Astrocyte of the cerebellum (primary cell): ENCODE measurements at places on chromosomes 11 and 22.

DNA sequence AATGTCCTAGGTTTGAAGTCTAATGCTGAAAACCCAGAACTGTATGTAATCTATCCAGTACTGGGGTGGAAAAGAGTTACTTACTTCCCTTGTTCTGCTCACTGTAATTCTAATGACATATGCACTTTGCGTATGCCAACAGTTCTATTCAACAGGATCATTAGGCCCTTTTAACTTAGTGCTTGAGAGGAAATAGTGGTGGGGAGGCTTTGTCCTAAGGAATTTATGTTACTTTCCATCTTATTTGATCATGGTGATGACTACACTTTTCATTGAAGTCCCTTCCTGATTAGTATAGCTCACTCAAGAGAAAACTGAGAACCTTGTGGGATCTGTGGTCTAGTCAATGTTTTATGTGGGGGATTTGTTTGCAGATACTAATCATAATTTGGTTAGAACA lies 348.2 kb downstream of the GUCY1A2 start:
- peak; percentile 57 for DNase-seq

- DNase-seq: no peak
Measured at GRCh38 chr11:3836903-3837302, 3.9 kb downstream of the RHOG start.

DNA sequence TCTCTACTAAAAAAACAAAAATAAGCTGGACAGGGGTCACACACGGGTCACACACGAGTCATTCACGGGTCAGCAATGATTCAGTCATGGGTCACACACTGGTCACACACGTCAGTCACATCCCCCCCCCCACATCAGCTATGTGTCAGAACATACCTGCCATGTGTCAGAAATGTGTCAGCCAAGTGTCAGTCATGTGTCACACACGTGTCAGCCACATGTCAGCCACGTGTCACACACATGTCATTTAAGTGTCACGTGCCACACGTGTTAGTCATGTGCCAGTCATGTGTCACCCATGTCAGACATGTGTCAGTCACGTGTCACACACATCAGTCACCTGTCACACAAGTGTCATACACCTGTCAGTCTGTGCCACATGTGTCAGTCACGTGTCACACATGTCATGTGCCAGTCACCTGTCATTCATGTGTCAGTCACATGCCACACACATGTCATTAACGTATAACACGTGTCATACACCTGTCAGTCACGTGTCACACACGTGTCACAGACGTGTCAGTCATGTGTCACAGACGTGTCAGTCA lies 28.7 kb upstream of the MMP20 start:
- no peak for DNase-seq

DNA sequence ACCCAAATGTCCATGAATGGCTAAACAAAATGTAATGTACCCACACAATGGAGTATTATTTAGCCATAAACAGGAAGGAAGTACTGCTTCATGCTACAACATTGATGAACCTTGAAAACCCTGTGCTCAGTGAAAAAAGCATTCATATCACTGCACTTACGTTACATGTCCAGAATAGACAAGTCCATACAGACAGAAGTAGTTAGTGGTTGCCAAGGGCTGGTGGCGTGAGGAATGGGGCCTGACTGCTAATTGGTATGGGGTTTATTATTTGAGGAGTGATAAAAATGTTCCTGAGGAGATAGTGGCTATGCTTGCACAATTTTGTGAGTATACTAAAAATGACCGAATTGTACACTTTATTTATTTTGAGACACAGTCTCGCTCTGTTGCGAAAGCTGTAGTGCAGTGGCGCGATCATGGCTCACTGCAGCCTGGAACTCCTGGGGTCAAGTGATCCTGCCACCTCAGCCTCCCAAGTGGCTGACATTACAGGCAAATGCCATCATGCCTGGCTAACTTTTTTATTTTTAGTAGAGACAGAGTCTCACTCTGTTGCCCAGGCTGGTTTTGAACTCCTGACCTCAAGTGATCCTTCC lies 7.7 kb upstream of the SYVN1 start:
- DNase-seq: no peak

- DNase-seq: no peak
Measured at GRCh38 chr11:10485646-10486045, 30.6 kb downstream of the AMPD3 start.

GRCh38 chr11:116694349-116694725 lies 78.5 kb downstream of the BUD13 start:
- no peak for DNase-seq

- DNase-seq: no peak
Measured at GRCh38 chr11:12543596-12544415, 130.4 kb upstream of the TEAD1 start.

DNA sequence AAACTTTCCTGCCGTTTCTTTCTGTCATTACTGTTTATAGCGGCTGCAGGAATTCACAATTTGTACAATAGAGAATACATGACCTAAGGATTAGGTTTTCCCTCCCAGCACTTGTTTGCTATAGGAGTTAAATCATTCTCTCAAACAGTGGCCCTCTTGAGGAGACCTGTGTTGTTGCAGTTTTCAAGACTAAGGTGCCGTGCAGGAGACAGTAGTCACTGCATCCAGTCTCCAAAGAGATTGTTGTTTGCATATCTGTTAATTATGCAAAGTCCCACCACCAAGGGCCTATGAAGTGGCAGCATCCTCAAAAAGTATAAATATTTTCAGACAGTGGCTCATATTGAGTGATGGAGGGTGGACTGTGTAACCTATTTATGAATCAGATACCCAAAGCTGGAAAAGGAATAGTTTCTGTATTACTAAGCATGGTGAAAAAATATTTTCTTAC lies 2.3 kb downstream of the PRSS23 start:
- peak; percentile 26 for DNase-seq

DNA sequence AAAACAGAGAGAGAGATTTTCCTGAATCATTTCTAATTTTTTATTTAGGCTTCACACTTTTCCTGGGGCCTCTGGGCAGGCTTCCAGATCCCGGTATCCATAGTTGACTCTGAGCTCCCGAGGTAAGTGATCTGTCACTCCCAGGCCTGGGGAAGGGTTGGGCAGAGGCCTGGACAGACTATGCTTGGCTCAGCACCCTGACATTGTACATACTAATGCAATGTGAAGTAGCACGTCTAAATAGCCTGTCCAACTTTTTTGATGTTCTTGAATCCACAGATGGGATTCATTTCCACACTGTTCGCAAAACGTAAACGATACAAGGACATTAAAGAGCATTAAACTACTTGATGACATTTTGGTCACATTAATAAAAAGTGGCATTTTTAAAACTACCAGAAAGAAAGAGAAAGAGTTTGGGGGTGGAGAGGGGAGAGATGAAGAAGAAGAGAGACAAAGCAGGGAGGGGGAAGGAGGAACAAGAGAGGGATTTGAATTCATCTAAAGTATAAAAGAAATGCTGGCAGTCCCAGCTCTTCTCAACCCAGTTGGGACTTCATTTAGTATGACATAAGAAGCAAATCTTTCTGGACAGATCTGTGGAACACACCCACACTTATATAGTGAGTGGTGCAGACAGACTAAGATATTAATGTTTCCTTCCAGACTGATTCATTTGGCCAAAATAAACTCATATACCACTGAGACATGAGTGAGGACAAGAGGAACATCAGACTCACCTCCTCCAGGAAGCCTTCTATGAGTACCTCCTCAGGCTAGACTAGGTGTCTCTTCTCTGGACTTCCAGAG lies 514.2 kb downstream of the SOX6 start:
- no peak for DNase-seq

DNA sequence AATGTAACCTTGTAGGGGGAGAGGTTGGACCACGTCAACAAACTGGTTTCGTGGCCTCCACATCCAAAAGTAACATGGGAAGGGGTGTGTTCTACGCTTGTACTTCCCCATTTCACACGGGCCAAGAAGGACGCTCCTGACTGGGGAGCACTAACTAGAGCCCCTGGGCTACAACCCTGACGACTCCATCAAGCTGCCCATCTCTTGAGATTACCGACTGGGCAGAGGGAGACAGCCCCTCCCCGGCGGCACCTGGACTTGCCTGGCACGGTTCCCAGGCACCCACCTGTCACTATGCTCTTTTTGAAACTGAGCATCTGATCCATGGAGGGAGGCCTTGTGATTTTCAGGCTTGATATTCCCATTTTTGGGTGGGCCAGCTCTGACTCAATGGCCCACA lies 68.5 kb downstream of the SHANK2 start:
- no peak for DNase-seq

DNA sequence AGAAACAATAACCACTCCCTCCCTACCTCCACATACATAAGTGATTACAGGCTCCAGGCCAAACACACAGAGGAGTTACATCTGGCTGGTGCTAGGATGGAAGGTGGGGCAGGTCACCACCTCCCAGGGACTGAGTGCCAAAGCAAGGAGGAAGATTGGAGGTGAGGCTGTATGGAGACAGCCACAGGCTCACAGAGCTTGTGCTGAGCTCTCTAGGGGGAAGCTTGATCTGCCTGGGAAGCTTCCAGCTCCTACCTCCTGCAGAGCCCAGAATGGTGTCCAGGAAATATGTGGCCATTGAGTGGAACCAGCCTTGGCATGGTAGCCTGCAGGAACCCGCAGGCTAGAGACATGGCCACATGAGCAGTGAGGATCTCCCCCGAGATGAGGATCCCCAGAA lies 3.6 kb upstream of the MED15 start:
- no peak for DNase-seq

DNA sequence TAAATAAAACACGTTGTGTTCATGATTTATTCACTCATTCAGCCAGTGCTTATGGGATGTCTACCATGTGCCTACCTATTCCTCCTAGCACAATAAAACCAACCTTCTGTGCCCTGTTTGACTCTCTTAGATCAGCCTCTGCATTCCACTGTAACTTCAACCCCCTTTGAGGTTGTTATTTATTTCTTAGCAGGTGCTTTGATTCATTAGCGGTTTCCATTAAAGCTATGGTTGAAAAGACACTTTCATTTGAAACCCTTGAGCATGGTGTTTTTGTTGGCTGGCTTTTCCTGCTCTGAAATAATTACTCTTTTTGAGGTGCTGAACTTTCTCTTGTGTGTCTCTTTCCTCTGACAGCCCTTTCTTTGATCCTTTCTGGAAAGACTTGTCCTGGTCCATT lies 570.6 kb upstream of the LARGE1 start:
- no peak for DNase-seq

- no peak for DNase-seq
Measured at GRCh38 chr11:67309166-67309565, 5.8 kb downstream of the SSH3 start.

DNA sequence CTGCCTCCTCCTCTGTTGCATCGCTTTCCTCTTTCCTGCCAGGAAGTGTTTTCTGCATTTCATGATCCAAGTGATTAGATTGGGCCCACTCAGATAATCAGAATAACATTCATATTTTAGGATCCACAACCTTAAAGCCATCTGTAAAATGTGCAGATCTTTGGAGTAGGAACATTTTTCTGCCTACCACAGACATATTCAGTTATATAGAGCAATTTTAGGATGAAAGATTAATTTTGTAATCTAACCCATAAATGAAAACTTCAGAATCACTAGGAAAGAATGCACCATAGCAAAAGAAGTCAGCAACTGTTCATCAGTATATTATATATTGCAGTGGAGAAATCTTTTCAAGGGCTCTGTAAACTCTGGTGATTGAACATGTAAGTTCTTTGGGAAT lies 659.9 kb upstream of the LUZP2 start:
- DNase-seq: no peak

DNA sequence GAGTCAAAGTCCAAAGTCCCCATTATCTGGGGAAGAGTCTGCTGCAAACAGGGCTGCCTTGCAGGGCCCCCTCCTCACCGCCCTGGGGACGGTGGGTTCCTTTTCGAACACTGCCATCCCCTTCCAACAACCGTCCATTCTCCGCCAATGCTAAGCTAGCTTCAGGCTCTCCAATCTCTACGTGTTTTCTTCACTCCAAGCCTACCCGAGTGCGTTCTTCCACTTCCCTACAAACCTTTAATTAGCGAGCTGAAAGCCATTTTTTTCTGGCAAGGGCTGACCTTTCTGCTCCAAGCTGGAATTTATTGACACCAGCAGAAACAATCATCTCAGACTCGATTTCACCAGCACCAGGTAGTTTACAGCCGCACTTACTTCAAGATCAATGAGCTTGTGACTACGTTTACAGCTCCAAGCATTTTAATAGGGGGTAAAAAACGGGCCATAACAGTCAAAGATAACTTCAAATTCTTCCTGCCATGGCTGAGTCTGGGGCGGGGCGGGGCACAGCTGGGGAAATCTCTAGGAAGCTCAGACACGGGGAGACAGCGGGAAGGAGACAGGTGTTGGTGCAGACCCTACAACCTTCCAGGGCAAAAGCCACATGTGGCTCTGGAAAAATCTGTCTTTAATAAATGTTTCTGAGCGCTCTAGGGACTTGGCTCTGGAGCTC lies 82.2 kb downstream of the PHF21B start:
- DNase-seq: no peak

DNA sequence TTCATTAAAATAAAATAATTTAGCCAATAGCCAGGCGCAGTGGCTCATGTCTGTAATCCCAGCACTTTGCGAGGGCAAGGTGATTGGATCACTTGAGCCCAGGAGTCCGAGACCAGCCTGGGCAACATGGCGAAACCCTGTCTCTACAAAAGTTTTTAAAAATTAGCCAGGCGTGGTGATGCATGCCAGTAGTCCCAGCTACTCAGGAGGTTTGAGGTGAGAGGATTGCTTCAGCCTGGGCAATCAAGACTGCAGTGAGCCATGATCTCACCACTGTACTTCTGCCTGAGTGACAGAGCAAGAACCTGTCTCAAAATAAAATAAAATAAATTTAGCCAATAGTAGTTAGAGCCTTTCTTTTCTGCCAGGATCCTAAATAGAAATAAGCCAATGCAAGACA lies 12.2 kb downstream of the HPS5 start:
- no peak for DNase-seq

DNA sequence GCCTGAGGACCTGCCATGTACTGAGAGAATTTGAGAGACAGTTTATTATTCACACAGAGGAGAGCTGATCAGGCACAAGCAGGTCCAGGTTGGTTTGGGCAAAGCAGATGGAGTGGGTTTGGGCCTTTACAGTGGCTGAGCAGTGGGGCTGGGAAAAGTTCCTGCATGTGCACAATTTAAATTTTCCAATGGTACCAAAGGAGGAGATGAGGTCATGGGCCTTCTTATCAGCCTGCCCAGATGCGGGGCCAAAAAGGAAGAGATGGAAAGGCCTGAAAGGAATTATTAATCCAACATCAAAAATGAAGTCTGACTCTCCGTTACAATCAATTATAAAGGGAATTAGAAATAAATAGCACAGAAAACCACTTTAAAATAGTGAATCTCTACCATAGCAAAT lies 367.6 kb downstream of the TMEM135 start:
- no peak for DNase-seq

GRCh38 chr22:43129426-43130425 lies 13.5 kb downstream of the MCAT start:
- no peak for DNase-seq

DNA sequence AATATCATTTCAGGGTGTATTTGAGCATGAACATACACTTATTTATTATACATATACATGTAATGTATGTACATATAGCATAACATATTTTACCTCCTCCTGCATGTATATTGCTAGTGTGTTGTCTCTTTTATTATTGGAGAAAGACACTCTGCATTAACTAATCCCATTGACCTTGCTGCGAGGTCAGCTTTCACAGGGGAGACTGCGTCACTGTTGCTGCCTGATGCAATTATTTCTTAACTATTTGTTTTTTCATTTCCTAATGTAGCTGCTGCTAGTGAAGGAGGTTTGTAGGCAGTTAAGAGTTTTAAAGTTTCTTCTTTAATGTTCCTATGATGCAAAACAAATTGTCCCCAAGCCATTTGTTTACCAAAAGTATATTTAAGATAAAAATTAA lies 185.4 kb upstream of the CNTN5 start:
- DNase-seq: no peak

- no peak for DNase-seq
Measured at GRCh38 chr11:108871152-108871551, 206.3 kb downstream of the DDX10 start.
